ENCODE measurements at places on chromosomes 12 and 14.

DNA sequence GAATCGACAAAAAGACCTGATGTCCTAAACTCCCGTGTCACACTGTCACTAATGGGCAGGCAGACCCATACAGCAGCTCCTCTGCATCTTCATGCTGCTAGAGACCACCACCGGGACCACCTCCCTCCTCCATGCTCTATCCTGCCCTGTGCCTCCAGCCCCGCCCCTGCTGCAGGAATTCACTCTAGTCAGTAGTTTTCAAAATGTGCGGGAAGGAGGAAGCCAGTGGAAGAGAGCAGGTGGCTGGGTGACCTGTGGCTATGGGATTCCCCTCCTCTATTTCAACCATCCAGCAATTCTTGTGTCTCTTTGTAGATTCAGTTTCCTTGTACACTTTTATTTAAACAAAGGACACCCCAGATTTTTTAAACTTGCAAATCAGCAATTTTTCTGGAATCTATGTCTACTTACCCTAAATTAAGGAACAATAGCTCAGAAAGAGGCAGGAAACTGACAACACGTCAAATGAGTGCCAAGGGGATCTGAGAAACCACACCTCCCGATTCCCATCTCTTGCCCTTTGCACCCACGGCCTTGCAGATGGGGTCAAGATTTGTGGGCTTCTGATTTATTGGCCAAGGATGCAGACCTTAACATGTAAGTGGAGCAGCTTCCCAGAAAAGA lies 20.4 kb upstream of the MAP1LC3B2 start:
- DNase-seq, result no peak

- no peak for DNase-seq
Measured at GRCh38 chr12:64323476-64324225, 66.9 kb downstream of the C12orf56 start.

- DNase-seq, result no peak
Measured at GRCh38 chr14:100062590-100062989, 2.6 kb upstream of the EVL start.

DNA sequence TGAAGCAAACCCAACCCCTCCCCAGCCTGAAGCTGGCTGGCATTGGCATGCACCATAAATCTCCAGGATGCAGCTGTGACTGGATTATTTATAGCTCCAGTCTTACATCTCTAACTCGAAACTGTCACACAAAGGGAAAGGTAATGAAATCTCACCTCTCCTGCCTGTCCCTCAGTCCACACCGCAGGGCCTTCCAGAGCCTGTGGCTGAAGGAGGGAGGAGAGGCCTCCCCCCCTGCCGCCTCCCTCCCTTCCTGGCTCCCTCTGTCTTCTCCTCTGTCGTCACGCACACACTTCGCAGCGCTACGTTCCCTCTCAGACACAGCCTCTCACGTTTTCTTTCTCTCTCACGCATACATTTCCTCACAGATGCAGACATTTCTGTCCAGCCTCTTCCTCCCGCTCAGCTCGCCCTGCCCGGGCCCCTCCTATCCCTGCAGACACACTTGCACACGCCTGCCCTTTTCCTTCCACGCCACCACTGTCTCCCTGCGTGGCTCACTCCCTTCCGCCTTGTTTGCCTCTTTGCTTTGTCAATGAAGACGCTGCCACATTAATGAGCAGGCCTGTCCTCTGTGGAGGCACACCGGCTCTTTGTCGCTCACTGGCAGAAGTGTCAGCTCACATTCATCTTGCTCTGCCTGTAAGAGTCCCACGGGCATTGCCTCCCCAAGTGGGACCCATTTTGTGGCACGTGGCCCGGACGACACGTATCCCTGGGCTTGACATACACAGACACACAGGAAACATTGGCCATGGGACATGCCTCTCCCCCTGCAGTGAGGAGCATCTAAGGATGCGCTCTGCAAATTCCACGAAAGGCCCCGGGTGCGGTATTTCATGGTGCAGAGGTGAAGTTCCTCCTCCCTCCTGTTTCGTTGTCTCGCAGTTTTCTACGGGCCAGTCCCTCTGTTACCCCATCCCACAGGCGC lies 27.9 kb downstream of the IRF2BPL start:
- no peak for DNase-seq

DNA sequence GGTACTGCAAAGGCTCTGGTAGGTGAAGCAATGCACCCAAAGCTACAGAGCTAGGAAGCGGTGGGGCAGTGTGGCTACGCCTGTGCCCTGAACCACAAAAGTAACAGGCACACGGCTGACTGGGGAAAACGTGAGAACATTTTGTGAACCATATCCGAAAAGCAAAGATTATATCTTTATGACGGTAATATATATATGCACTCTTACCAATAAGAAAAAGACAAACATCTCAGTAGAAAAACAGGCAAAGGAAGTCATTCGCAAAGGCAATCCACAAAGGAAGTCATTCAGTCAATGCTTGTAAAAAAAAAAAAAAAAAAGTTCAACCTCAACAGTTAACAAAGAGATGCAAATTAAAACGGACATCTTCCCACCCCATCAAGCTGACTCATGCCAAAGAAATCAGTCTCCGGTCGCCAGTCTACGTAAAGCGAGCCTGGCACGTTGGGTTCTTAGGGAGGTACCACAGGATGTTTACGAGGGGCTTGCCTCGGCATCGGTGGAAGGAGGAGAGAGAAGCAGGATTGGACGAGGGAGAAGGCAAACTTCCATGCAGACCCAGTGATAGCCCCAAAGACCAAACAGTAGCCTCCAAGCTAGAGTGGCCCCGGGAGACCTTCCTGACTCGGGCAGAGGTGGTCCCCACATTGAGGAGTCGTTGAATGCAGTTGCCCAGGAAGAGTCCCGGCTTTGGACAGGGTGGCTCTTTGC lies 39.4 kb upstream of the PPP2R5C start:
- DNase-seq, result no peak

GRCh38 chr14:69860221-69860620 lies 19.0 kb upstream of the SMOC1 start:
- no peak for DNase-seq

GRCh38 chr12:68791897-68792481 lies 16.0 kb upstream of the MDM2 start:
- DNase-seq, result no peak

GRCh38 chr14:35387713-35388579 lies 16.6 kb downstream of the NFKBIA start:
- DNase-seq, result no peak

- DNase-seq, result no peak
Measured at GRCh38 chr14:91021115-91021514, 39.3 kb downstream of the RPS6KA5 start.

DNA sequence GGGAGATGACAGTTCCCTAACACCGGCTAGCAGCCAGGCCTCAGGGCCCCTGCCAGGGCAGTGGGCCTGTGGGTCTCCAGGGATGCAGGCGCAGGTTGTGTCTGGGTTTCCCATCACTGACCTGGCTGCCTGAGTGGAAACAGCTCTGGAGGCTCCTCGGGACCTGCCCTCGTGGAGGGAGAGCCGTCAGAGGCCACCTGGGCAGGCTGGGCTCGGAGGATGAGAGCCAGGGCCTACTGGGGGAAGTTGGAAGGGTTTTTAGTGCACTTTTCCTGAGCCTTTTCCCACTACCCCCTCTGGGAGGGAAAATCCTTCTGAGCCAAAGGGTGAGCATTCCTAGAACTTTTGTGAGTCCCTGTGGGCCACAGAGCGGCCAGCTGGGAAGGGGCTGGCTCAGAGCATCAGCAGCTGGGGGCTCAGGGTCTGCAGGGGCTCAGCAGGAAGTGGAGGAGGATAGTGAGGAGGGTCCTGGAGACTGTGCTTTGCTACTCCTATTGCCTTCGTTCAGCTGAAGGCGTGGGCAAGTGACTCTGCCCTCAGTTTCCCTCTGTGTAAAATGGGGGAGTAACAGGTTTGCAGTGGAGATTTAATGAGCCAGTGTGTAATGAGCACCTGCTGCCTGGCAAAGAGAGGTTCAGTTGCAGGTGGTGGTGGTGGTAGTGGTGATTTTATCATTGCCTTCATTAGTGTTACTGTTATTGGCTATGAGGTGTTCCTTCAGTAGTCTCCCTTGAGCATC lies 1.8 kb downstream of the SH2B3 start:
- no peak for DNase-seq

GRCh38 chr12:69524331-69524630 lies 54.1 kb downstream of the FRS2 start:
- no peak for DNase-seq

DNA sequence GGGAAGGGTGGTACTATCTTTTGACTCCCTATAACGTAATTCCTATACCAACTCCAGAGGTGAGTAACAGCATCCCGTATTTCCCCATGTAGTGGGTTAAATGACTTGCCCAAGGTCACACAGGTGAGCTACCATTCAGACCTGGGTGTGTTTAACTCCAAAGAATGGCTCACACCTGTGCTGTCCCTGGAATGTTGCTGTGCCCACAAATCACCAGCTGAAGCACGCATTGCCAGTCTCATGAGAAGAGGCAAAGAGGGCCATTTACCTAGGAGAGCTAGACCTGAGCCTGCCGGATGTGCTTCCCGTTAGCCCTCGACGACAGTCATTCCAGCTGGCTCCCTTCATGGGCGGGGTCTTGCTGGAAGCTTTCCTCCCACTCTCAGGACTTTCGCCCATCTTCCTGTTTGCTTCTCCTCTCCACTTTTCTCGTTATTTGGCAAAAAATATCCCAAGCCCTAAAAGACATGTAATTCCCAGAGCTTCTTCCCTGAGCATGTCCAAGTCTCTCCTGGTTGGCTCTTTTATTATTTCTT lies 106.6 kb upstream of the VASH1 start:
- peak; percentile 10 for DNase-seq

- no peak for DNase-seq
Measured at GRCh38 chr12:119096429-119097202, 82.1 kb upstream of the HSPB8 start.

DNA sequence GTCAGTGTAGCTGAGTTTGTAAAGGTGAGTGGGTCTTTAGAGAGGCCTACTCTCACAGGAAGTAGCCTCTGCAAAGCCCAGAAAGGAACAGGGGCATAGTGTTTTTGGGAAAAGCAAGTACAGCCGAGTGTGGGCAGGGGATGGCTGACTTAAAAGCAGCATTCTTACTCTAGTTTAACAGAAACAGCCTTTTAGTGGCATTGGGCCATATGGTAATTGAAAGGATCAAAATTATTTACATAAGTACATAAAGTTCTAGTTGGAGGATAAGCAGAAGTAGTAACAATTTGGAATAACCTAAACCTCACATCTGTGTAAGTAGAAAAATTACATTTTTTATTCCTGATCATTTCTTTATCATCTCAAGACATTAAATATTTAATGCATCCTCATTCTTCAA lies 49.1 kb downstream of the RASSF8 start:
- no peak for DNase-seq

Data from NCI-H748 treated with DMSO at 0.1 percent for 48 hours (cell line).